GM06990 (cell line): ENCODE measurements at places on chromosomes 4 and X.

- DNase-seq: no peak
Measured at GRCh38 chrX:101430457-101431078, 22.5 kb downstream of the HNRNPH2 start.

DNA sequence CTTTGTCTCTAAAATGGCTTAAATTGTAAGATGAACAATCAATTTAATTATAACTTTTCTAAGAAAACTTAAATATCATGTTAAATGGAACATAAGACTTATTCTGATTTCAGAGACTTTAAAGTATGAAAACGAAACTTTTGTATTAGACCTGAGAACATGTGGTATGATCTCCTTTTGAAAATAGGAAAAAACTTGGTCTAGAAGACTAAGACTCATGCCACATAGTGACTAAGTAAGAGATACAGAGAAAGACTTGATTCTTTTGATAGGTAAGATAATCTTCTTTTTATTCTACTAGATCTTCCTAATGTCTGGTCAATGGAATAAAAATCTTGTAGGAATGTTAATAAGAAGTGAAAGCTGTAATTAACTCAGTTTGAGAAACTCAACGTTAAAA lies 326.3 kb upstream of the GRIA3 start:
- DNase-seq: no peak

- DNase-seq: no peak
Measured at GRCh38 chr4:54986095-54986846, 139.1 kb downstream of the KDR start.

- no peak for DNase-seq
Measured at GRCh38 chr4:96052827-96053226, 212.9 kb downstream of the PDHA2 start.
